ENCODE measurements at places on chromosomes 11 and 22.

- DNase-seq, result peak; percentile 11
These were observed 24.0 kb downstream of the PISD start for GRCh38 chr22:31637891-31638618.

DNA sequence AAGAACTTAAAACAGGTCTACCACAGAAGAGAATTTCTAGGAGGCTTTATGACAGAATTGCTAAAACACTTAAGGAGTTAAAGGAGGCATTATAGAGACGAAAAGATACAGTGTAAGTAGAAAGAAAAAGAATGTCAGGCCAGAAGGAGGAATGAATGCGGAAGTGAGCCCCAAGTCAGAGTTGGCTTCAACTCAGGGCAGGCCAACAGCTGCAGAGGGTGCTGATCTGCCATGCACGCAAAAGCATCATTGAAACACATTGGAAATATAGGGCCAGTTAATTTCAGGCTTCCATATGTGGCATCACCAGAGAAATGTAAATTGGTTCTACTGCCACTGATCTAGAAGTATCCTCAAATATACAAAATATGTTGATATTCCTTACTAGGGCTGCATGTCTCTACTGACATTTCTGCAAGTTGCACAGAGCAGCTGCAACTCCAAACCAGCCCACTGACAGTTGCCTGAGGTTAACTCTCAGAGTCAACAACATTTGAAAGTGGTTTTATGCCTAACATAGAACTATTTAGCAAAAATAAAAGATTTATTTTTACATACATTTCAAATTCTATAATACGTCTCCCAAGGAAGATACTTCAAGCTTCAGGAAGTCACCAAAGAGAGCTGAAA is 324.1 kb downstream of the C11orf87 start:
- DNase-seq, result no peak

GRCh38 chr11:47541070-47541469 is 11.9 kb downstream of the CELF1 start:
- DNase-seq, result no peak

- DNase-seq, result no peak
These were observed 1.8 kb upstream of the TTLL8 start for GRCh38 chr22:50059881-50060262.

- DNase-seq, result no peak
These were observed 43.3 kb upstream of the SYT9 start for GRCh38 chr11:7208391-7208790.

- DNase-seq, result no peak
These were observed 160.4 kb downstream of the CTTN start for GRCh38 chr11:70558681-70559080.

DNA sequence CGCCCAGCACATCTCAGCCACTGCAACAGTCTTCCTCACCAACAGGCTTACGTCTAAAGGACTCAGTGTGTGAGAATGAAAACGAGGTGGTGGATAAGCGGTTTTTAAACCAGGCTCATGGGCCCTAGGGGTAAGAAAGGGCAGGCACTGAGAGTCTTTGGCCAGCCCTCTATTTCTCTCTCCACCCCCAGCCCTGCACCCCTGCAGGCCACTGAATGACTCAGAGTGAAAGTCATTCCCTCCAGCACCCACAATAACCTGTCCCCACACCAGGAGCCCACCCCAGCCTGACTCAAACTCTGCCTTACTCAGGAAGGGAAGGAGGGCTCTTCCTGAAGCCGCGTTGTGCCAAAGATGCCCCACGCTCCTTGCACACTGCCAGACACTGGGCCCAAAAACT is 72.0 kb downstream of the LARGE1 start:
- no peak for DNase-seq

GRCh38 chr11:61163714-61164605 is 2.7 kb upstream of the VPS37C start:
- DNase-seq, result no peak

DNA sequence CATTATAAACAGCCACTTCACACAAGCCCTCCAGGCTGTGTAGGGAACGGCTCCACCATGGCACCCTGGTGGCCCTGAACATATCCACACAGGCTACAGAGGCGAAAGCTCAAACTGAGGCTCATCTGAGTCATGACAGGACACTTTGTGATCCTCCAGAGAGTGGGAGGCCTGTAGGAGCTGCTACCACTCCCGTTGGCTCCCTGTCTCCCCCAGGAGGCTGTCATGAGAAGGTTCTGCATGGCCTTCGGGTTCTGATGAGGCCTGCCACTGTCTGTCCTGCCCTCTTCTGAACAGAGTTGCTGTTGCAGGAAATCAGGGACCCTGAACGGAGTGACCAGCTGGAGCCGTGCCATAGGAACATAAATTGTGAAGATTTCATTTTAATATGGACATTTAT is 23.8 kb upstream of the ALDH3B2 start:
- DNase-seq, result no peak

GRCh38 chr11:62592146-62592815 is 958 bp upstream of the TUT1 start:
- no peak for DNase-seq

DNA sequence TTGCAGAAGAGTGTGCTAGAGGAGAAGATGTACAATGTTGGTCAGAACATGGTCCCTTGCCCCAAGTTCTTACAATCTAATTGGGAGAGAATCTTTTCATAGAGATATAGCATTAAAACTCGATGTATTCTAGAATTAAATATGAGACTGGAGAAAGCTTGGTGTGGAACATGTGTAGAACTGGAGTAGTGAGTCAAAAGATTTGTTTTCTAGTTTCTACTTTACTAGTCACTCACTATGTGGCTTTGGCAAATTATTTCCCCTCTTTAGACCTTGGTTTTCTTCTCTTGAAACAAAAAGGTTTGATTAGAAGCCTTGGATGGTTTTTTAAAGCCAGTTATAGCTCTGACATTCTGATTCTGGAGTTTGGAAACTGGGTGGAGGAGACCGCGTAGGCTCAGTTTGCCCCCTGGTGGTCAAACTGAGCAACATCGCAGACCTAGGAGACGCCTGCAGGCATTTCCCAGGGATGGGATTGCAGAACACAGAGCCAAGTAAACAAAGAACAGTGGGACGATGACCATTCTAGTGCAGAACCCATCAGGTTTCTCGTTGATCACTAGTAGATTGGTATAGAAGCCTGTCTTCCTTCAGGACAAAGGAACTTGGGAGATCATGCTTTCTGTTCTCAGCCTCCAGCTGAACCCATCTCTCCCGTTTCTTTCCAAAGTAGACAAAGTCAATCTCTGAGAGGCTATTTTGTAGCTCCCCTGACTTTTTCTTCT is 8.5 kb upstream of the CHRDL2 start:
- no peak for DNase-seq

DNA sequence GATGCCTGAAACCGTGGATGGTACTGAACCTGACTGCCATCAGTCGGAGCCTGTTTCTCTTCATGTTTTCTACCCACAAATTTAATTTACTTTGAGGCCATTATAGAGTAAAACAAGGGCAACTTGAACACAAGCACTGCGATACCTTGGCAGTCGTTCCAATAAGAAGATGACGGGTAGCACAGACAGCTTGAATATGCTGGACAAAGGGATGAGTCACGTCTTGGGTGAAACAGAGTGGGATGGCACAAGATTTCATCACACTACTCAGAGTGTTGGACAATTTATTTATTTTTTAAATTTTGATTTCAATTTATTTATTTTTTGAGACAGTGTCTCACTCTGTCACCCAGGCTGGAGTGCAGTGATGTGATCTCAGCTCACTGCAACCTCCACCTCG is 5.7 kb downstream of the DIXDC1 start:
- no peak for DNase-seq

DNA sequence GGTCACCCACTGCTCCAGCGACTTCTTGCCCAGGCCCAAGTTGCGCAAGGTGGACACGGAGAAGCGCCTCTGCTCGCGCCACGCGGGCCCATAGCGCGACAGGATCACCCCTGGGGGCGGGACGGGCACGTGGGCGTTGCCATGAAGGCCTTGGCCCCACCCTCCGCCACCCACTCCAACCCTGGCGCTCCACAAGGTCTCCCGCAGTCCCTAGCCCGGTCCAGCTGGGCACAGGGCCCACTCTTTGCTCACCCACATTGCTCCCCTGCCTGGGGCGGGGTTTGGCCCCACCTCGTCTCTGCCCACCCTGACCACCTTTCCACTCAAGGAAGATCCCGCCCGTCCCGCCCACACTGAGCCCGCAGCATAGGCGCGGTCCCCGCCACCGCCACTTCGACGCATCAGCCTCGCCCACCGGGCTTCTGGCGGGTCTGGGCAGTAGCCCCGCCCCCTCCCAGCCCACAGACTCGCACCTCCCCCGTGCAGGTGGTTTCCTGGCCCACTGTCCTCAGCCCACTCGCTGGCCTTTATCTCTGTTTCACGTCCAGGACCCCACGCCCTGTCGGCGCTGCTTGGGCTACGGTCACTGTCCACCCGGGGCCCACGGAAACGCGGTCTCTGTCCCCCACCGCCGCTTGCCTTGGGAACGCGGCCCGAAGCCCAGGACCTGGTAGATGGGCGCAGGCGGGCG is 12.3 kb upstream of the CYP2D6 start:
- DNase-seq, result no peak

GRCh38 chr11:74212533-74212932 is 41.4 kb downstream of the PPME1 start:
- DNase-seq, result no peak

GRCh38 chr11:31449040-31449439 is 60.4 kb downstream of the IMMP1L start:
- DNase-seq, result no peak

DNA sequence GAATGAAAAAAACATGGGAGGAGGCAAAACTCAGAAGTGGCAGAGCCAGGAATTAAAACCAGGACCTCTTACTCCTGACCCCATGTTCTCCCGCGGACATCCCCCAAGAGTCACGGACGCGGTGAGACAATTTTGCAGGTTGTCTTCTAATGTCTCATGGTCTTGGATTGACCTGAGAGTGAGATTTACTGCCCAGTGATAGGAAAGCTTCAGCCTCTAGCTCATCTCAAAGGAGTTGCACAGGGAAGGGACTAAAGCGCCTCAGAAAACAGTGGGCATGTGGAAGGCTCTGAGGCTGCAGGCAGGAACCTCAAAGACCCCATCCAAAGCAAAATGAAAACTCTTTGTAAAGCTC is 197.4 kb downstream of the ADAMTS15 start:
- no peak for DNase-seq

DNA sequence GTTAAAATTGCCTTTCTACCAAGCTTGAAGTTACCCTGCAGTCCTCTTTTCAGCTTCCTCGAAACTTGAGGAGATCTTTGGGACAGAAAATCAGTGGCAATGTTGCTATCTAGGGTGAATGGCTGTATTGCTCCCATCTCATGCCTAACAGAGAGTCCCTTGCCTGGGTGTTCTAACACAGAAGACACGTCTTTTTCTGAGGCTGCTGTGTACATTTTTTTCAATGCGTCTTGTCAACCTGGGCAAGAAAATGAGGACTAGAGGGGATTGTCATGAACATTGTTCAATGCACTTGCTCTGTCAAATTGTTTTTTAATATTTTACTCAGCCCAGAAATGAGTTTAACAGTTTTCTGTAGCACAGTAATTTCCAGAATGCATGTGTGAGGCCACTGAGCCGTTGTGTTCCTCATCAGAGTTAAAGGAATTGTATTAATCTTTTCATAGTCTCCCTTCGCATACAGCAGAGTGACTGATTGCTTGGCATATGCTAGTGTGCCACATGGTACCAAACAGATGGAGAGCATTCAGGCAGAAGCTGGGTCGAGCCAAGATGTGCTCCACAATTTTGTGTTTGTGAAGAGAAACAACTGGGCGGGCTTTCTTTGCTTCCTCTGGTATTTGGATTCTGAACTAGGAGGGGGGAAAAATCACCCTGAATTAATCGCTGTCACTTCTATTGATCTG is 86.0 kb downstream of the CASP12 start:
- peak; percentile 17 for DNase-seq

- no peak for DNase-seq
These were observed 143.5 kb downstream of the MSANTD4 start for GRCh38 chr11:105878510-105878909.

GRCh38 chr11:6650980-6651379 is 4.6 kb downstream of the DCHS1 start:
- DNase-seq, result no peak

- no peak for DNase-seq
These were observed 45.0 kb downstream of the FBLN1 start for GRCh38 chr22:45547731-45548130.

GRCh38 chr11:44813401-44813800 is 86.6 kb downstream of the TSPAN18 start:
- no peak for DNase-seq

DNA sequence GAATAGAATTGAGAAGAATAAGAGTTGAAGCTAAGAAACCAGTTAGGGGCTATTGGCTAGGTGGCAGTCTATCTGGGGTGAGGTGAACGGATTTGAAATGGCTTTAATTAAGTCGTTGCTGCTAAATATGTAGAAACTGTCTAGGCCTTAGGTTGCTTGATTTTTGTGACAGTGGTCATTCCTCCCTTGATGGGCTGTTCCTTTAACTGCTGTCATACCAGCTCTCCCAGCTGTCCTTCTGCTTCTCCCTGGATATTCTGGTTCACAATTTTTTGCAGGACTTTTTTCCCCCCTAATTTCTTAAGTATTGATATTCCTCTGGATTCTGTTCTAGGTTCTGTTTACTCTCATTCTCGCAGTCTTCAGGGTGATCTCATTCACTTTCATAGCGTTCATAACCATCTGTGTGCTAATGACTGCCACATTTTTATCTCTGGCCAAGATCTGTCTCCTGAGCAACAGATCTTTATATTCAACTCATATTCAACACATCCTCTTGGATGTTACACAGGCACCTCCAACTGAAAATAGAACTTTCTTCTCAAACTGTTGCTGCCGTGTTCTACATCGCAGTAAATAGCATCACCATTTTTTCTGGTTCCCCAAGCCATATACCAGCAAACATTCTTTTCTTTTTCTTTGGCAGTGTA is 134.1 kb downstream of the UVRAG start:
- no peak for DNase-seq

DNA sequence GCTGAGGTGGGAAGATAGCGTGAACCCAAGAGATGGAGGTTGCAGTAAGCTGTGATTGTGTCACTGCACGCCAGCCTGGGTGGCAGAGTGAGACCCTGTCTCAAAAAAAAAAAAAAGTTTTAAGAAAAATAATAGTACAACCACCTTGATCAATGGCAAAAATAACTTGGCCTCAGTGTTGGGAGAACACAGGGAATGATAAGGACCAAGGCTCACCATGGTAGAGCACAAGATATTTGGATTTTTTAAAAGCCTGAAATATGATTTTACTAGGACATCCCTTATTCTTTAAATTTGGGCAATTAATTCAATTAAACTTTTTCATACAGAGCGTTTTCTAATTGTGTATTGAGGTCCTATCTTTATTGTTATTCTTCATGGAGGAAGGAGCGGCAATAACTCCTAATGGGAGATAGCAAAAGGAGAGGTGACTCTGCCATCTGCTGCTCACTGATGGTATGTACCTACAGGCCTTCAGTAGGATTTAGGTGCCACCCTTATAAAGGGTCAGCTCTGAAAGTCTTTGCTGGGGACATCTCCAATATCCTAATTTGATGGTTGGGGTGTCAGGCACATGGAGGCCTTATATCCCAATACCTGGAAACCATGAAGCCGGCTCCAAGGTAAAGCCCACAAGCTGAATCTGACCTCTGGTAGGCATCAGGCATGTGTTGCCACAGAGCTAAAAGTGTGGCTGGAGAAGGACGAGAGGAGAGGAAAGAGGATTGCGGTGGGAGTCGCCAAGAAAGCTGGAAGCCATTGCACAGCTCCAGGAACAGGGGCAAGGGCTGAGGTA is 21.9 kb upstream of the POLD3 start:
- DNase-seq, result no peak

Measured in C1 segment of cervical spinal cord (tissue), 14 donors.